ENCODE measurements at places on chromosomes 6 and 20.

DNA sequence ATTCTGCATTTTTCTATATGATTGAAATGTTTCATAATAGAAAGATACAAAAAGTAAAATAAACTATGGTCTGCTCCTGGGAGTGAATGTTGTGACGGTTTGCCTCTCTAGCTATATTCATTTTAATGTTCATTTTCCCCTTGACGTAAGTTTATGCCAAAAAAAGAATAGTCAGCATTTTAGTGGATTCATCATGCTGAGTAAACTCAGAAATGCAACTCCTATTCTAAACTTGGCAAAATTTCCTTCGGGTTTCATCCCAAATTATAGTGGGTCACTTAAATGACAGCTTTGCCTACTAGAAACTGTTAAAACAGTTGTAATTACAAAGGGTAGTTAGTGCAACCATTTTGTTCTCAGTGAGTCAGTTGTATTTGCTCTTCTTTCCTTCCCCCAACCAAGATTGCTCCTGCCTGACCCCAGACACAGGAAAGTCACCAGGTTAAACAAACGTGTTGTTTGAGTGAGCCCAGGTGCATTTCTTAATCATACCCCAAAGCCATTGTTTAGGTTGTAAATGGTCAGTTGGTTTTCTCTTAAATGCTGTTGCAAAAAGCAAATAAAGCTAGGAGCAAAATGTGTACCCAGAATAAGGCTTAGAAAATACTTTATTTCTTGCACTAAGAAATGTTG, 482.3 kb upstream of the SOX4 start:
- DNase-seq, result peak; percentile 71

DNA sequence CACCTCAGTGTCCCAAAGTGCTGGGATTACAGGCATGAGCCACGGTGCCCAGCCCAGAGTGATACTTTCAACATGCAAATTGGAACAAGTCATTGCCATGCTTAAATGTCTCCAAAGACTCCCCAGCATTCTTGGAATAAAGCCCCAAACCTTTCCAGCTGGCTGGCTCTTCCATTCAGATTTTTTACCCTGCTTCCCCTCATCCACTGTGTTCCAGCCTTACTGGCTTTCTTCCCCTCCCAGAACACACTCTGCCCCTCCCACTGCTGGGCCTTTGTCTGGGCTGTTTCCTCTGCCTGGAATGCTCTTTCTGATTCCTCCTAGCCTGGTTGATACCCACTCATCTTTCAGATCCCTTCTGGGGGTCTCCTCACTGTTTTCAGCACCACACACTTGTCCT, 40.1 kb upstream of the NNAT start:
- no peak for DNase-seq

DNA sequence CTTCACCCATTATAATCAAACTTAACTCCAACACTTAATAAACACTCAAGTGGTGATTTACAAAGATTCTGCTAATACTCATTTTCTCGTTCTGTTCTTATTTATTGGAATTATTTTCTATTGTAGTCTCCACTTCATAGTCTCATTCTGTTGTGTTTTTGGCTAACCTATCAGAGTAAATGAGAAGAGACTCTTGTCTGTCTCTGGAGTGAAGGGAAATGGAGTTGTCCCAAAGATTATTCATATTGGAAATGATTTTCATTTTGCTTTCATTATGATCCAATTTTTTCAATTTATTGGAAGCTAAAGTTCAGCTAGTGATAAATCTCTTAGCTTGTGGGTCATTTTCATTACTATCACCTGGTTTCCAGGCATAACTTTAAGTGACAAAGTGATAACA, 454.9 kb upstream of the JAG1 start:
- DNase-seq, result no peak

- DNase-seq, result no peak
Observed at GRCh38 chr20:3995067-3995748, 20.1 kb downstream of the RNF24 start.

GRCh38 chr20:251354-251753, 6.2 kb upstream of the DEFB132 start:
- DNase-seq, result no peak

DNA sequence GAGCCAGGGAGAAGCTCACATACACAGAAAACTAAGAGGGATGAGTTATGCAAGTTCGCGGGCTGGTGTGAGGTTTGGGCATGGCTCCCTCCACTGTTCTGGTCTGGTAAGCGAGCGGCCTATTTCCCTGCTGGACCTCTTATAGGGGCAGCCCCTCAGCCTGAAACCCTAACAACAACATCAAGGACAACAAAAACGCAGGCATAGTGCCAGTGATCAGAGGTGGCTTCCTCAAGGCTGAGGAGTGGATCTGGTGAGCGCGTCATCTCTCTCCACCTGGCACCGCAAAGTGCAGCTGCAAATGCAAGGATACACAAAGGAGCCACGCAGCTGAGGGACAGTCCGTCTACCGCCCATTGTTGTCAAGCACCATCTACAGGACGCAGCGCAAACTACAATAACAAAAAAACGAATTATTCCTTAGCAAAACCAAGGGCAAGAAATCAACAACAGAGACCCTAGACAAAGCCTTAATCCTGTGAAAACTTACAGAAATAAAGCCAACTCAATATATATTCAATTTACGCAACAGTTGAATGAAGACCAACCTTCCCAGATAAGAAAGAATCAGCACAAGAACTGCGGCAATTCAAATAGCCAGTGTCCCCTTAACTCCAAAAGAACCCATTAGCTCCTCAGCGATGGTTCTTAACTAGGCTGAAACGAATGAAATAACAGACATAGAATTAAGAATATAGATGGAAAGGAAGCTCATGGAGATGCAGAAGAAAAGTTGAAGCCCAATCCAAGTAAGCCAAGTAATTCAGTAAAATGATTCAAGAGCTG, 9.2 kb upstream of the DEFB110 start:
- no peak for DNase-seq

DNA sequence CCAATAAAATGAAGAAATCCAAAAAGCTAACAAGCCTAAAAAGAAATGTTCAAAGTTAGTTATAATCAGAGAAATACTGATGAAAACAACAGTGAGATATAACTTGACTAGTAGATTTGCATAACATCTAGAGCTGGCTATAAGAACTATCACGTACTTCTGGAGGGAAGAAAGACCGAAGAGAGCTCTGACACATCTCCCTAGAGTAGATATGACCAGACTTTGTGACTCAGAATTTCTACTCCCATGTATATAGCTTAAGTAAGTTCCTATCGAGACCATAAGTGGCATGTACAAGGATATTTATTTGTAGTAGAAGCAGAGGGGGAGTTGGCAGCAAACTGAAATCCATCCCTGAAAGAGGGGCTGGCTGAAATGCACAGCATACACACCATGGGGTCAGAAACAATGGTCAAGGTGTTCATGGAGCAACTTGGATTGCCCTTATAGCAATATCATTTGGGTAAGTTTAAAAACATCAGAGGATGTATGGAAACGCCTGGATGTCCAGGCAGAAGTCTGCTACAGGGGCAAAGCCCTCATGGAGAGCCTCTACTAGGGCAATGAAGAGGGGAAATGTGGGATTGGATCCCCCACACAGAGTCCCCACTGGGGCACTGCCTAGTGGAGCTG, 25.6 kb upstream of the IL17A start:
- DNase-seq, result no peak

GRCh38 chr6:90251295-90251992, 45.2 kb downstream of the BACH2 start:
- DNase-seq, result no peak

DNA sequence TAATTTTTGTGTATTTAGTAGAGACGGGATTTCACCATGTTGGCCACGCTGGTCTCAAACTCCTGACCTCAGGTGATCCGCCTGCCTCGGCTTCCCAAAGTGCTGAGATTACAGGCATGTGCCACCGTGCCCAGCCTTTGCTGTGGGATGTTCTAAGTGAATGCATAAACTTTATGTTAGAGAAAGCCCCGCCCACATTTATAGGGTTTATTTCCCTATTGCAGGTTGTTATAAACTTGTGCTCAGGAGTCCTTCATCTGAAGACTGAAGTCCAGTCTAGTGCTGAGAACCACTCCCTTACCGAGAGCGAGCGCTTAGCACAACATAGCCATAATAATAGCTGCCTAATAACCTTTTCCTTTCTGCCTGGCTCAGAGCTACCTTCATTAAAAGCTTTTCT, 75.4 kb upstream of the ZNF217 start:
- DNase-seq, result no peak

DNA sequence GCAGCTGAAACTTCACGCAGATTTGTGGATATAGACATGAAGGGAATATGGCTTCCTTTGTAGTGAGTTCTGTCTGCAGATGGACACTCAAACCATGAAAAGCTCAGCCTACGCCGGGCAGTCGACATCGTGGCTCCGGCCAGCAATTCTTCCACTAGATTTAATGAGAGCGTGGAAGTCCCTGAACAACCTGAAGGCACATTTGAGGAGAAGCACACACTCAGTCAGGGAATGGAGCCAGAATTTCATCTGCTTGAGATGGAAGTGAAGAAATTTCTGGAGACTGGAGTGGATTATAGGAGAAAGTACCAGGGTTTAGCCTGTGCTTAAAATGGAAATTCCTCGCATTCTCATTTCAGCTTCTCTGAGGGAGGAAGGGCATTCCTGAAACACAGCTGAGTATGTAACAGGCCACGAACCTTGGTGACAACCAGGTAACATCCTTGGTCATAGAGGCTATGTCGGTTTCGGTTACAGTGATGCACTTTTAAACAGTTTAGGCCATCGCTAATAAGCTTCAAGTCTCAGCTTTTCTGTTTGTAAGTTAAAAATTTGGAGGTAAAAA, 80.5 kb upstream of the AGPAT4 start:
- no peak for DNase-seq

GRCh38 chr6:151443911-151444621, 7.9 kb downstream of the RMND1 start:
- no peak for DNase-seq

DNA sequence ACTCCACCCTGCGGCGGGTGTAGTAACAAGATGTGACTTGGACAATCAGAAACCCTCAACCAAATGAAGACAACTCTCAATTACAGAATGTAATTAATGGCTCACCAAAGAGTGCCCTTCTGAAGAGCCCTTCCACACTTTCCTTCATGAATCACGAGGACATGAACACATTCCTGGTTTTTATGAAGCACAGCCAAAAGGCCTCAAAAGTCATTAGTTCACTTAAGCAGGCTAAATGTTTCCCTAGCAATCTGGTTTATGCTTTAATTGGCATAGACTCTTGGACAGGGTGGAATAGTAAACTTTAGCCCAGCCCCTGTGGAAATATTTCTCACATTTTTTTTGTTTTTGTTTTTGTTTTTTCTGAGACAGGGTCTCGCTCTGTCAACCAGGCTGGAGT, 20.5 kb downstream of the CPNE5 start:
- DNase-seq, result no peak

DNA sequence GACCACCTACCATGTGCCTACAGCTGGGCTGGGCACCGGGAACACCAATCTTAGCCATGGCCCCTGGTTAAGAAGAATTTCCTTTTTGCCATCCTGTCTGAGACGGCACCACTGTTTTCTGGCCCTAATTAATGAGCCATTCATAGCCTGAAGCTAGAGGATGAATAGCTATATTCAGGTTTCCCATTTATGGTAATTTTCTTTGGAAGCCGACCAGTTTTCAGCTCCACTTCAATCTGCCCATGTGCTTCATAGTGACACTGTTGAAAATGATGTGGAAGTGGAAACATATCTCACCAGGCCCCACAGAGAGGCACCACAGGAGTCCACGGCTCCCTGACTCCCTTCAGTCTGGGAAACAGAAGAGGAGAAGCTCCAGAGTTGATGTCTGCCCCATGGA, 22.6 kb upstream of the ULBP3 start:
- no peak for DNase-seq

- no peak for DNase-seq
Observed at GRCh38 chr20:56653211-56653610, 24.1 kb downstream of the TFAP2C start.

DNA sequence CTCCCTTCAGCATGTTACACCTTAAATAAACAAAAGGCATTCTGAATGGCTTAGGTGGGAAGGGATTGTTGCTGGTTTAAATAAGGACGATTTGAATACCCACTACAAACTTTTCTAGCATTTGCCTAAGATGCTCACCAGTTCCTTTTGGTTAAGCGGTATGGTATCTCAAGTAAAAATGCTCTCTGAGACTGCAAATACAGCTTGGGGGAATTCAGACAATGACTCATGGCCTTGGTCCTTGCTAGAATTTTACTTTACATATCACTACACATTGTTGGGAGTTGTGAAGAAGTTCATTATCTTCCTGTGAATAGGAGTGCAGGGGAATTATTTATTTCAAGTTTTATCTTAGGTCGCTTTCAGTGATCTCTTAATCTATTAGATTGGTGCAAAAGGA, 670.7 kb downstream of the UTRN start:
- no peak for DNase-seq

GRCh38 chr6:23272536-23272935, 703.2 kb downstream of the HDGFL1 start:
- DNase-seq, result no peak

GRCh38 chr20:54152227-54153040, 21.4 kb downstream of the CYP24A1 start:
- DNase-seq, result no peak

DNA sequence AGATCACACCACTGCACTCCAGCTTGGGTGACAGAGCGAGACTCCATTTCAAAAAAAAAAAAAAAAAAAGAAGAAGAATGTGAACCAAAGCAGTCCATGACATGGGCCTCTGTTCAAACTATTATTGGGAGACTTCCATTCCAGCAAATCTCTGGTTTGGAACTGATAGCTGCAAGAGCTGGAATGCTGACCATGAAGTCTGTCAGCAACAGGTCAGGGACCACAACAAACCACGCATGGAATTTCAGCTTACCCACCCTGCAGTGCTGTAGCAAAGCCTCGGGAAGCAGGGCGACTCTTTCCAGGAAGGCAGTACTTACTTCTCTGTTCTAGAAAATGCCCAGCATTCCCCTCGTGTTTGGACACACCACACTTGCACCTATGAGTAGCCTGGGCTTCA, 34.1 kb upstream of the TBC1D7 start:
- DNase-seq, result no peak

DNA sequence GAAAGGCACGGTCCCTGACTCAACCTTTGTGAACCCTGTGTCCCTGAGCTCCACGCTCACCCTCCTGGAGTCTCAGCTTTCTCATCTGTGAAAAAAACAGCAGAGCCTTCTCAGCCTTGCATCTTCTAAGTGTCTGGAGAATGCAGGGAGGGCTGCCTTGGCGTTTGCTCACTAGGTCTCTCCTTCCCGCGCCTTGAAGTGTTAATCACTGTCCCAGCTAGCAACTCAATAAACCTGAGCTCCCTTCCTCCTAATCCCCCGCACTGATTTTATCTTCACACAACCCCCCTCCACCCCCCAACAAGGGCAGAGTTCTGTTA, 34.9 kb upstream of the FOXC1 start:
- no peak for DNase-seq

Data from dermis microvascular lymphatic vessel endothelial cell (primary cell).